NCI-H2029 treated with DMSO at 0.1 percent for 48 hours (cell line): ENCODE measurements at places on chromosomes 6 and 20.
A peak's percentile ranks its signal among the peaks of the same experiment; 100 is the strongest.

GRCh38 chr20:25408890-25409289 is 1.4 kb downstream of the GINS1 start:
- no peak for DNase-seq

DNA sequence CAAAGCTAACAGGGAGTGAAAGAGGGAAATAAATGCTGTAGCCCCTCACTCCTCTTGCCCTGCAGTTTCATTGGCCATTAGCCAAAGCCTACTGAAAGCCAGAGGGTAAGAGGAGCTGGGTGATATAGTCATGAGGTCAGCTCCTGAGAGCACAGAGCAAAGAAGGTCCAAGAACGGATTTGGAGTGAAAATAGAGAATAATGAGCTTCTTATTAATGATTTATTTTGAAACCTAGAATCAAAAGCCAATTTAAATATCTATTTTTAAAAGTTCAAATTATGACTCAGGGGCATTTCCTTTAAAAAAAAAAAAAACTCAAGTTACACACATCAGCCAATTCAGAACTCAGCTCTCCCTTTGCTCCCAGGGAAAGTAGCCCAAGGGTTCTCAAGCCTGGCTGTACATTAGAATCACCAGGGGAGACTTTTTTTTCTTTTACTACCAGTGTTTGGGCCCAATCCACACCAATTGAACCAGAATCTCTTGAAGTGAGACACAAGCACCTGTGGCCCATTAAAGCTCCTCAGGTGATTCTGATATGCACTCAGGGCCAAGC is 79.1 kb downstream of the SNAP25 start:
- DNase-seq: no peak

DNA sequence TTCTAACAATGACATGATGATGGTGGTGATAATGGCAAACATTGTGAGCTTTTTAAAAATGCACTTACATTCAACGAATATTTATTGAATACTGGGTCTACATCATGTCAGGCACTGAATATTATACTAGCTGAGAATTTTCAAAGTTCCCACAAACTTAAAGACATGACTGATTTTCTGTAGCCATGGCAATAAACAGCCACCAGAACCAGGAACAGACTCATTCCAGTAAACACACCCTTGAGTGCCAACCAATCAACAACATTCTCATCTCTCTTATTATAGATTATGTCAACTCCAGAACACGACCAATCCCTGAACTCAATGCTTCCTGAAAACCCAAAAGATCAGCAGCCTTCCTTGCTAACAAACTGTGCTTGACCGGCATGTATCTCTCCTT is 212.4 kb upstream of the RUNX2 start:
- DNase-seq: no peak

DNA sequence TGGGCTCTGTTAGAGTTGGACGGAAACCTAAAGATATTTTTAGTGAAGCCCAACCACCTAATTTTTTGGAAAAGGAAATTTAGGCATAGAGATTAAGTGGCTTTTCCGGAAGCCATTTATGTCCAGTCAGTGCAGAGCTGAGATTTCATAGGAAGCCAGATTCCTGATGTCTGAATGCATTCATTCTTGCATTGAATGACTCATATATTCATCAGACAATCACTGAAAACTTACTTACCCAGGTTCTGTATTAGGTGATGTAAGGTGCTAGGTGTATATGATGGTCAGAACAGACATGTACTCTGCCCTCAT is 4.1 kb downstream of the SH3BGRL2 start:
- no peak for DNase-seq

- DNase-seq: no peak
Measured at GRCh38 chr6:110878751-110879522, 4.4 kb downstream of the AMD1 start.

DNA sequence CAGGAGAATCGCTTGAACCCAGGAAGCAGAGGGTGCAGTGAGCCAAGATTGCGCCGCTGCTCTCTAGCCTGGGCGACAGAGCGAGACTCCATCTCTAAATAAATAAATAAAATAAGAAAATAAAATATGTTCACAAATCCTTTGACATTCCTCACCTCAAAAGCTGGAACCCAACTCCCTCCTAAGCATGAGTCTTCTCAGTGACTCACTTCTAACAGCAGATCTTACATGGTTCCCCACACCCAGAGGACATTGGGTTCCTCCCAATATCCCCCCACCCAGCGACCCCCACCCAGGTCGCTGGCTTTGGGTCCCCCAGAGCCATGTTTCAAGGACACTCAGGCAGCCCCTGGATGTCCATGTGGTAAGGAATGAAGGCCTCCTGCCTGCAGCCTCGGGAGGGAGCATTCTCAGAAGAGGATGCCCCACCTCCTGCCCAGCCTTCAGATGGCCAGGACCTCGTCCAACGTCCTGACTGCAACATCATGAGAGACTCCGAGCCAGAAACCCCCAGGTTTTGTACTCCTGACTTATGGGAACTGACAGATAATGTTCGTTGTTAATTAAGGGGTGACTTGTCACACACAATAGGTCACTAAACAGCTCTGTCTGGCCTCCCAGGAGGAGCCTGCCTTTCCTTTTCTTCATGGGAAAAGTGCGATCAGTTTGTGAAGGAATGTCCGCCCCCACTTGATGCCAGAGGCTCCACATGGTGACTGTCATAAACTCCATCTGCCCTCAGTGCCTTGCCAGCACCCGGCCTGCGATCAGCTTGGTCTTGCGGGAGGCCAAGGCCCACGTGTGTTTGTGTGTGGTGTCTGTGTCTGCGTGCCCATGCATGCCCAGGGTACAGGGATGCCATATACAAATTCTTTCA is 10.1 kb upstream of the GMEB2 start:
- DNase-seq: no peak

DNA sequence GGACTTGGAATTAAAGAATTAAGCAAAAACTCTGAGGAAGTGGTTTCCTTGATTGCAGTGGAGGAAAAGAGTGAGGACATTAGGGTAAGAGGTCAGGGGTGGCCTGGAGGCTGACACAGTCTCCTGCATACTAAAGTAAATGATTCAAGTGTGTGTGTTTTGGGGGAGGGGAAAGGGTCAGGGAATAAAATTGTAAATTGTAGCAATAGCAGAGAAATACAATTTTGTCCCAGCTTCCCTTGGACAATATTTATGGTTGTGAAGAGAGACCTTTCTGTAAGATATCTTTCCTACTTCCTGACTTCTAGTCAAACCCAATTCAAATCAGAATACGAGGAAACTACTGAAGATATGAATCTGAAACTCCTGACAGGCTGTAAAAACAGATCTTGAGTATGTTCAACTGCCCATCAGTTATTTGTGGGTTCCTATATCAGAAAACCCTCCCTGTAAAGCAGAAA is 143.4 kb upstream of the HMGN3 start:
- DNase-seq: no peak

DNA sequence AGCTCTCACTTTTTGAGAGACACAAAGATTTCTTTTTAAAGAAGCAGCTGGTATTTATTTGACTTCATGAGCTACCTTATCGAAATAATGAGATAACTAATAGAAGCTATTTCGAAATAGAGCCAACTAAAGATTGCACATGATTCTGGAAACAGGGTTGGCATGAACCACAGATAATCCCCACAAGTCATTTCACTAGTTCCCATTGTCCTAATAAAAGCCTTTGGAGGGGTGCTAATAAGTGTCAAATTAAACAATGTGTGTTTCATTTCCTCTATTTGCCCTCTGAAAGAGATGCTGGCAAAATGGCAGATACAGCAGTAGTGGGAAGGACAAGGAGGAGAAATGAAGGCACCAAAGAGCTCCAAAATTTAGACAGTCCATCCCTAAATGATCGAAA is 78.6 kb upstream of the RIPOR2 start:
- no peak for DNase-seq

- no peak for DNase-seq
Measured at GRCh38 chr6:6915813-6916547, 191.8 kb upstream of the RREB1 start.

DNA sequence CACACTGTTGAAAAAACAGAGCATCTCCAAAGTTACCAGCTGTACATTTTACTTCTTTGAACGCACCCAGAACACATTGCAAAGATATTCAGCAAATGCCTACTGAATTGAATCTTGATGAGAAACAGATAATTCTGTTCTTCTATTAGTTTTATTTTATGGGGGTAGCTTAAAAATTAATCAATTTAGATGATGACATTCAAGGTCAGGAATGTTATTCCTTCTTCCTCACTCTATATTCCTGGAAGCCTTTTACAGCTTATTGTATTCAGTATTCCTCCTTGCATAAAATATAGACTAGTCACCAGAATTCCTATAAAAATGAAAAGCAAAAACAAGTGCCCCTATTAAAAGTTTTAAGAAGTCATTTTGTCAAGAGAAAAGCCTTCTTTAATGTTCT is 21.4 kb upstream of the GMDS start:
- no peak for DNase-seq

DNA sequence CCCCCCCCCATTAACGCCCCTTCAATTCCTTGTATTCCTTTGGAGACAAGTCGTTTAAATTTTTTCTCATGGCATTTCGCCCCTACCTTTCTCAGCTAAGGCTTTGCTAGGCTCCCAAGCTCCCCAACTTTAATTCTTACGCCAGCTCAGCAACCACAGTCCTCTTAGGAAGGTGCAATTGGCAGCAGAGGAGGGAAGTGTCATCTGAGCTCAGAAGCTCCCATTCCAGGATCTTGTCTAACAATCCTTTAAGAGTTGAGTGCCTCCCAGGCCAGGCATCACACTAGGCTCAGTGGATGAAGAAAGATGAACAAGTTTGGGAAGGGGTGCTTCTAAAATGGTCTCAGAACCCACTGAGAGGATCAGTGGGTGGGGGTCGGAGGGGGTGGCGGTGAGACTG is 131.2 kb upstream of the AKAP12 start:
- no peak for DNase-seq

DNA sequence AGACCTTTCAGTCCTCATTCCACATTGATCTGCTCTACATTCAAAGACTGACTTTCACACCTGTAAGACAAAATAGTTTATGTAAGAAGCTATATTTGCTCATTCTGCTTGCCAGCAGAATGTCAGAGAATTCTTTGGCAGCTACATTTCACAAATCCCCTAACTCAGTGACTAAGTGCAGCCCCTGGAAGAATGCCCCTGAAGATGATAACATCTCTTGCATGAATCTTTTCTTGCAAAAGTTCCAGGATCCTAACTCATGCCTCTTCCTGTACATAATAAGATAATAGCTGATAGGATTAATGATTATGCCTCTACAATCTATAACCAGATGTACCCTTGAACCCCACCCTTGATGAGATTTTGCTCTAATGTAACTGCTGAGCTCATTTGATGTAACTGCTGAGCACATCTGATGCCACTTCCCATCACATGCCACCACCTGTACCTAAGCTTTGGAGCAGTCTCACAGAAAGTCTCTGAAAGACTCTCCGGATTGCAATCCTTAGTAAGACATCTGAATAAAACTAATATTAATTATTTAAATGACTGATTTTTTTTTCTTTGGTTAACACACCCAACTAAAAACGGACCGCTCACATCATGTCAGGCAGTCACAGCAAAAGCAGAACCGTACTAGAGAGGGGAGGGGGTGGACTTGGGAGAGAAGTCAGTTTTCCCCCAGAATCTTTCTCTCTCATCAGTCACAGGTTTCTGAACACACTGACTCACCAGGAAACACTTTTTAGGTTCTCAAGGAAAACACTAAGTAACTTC is 684 bp upstream of the DNAH8 start:
- no peak for DNase-seq

- DNase-seq: no peak
Measured at GRCh38 chr6:70390067-70390466, 23.2 kb upstream of the FAM135A start.

DNA sequence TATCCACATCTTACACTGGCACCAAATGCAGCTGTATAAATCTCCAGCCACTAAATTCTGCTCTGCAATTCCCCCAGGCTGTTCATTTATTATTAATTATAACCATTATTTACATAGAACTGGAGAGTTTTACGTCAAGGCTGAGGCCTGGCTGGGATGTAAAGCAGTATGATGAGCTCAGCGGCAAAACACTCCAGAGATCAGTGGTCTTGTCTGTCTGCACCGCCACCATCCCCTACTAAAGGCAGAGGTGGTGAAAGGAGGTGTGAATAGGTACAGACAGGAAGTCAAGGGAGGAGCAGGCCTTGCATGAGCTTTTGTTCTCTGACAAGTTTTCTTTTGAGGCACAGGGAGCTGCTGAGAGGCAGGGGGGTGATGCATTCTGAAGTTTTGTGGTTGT is 159.9 kb upstream of the PCSK2 start:
- DNase-seq: no peak

GRCh38 chr6:118203545-118203944 is 296.5 kb downstream of the SLC35F1 start:
- DNase-seq: no peak

DNA sequence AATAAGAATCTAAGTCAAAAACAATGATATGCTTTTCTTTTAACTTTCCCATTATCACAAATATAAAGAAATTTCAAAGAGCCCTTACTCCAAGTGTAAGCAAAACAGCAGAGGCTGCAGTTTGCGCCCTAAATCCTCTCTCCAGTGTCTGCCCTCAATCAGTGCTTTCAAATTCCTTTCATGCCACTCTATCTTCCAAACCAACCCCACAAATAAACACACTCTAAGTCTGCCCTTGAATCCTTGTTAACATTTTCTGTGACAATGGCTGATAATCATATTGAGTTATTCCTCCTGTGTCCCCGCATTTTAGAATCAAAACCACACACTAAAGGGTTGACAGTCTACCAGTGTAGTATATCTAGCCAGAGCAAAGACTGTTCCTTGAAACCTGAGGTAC is 317.9 kb upstream of the MARCKS start:
- DNase-seq: no peak

GRCh38 chr6:36756786-36757185 is 59.2 kb downstream of the RAB44 start:
- no peak for DNase-seq

GRCh38 chr20:48697845-48698491 is 129.8 kb downstream of the PREX1 start:
- peak; percentile 30 for DNase-seq

- no peak for DNase-seq
Measured at GRCh38 chr6:152087701-152088100, 280.2 kb downstream of the ESR1 start.

DNA sequence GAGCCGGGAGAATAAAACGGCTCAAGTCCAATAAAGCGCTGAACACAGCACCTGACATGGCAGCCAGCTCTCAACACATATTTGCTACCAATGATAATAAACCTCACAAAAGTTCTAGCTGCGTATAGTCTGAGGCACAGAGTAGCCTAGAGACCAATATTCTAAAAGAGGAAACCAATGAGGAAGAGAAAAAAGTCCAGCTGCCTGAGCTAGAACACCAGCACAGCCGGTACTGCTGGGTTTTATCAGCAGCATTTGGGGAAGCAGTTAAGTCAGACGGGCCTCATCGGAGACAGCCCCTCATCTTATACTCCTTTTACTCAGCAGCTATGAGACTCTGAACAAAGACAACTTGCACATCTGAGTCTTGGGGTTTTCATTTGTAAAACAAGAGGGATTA is 2.4 kb upstream of the RTF2 start:
- no peak for DNase-seq

DNA sequence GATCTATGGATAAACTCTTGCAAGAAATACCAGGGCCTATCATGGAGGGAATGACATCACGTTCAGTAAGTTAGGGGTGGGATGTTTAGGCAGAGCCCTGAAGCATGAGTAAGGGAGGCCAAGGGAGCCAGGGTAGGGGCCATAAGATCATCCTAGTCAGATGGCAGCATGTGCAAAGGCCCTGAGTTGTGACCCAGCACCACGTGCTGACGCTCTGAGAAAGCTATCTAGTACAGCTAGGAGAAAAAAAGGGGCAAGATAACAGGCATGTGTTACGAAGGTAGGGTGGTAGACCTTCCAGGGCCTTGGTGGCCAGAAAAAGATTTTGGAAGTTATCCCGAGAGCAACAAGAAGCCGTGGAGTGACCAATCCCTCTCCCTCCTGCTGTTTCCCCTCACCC is 22.3 kb downstream of the KCNB1 start:
- DNase-seq: no peak
